ENCODE measurements at places on chromosomes 16 and 17.

DNA sequence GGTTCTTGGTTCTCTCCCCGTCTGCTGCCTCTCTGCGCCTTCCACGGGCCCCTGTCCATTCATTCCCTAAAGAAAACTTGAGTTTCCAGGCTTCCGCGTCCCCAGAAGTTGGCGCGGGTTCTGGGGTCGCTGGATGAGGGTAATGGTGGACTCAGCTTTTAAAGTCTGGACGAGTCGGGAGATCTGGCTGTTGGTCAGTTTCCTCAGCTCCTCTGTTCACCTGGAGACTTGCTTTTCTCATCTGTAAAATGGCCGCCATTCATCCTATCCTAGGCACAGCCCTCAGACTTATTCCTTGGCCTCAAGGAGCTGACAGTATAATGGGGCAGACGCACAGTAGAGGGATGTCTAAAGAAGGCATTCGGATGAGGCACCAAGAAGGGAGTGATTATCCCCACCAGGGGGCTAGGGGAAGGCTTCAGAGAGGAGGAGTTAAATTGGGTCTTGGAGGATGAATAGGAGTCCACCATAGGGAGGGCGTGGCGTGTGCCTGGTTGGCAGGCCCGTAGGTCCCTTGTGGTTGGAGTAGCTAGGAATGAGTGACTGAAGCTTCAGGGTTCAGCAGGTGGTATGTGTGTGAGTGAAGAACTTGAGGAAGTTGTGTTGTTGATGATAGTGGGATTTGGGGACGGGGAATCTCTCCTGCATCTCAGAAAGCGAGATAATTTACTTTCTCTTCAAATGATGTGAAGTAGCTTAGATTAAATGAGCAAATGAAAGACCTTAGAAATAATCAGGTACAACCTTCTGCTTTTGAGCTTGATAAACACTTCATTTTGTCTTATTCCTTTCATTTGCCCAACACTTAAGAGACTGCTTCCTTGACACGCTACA, 652 bp downstream of the VPS35L start:
- DNase-seq = no peak

DNA sequence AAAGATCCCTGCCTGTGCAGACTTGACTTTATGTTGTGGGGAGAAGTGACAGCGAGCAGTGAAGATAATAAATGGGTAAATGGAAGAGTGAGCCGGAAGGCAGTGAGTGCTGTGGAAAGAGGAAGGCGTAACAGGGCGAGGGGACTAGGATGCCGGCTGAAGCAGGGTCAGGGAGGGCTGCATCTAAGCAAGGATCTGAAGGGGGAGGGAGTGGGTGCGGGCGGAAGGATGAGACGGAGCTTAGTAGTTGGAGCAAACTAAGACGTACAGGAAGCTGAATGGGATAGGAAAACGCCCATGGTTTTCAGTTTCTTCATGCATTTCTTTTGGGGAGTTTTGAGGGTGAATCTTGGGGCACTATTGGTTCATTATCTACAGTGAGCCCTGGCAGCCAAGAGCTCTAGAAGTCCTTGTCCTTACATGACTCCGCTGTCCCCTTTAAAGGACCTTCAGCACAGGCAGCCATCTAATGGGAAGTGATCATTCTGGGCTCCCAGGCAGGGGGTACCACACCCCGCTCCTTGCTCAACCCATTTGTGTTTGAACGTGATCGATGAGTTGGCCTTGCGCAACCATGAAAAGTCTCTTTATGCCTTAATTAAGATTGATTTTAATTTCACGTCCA, 10.4 kb upstream of the NAT9 start:
- DNase-seq = no peak

DNA sequence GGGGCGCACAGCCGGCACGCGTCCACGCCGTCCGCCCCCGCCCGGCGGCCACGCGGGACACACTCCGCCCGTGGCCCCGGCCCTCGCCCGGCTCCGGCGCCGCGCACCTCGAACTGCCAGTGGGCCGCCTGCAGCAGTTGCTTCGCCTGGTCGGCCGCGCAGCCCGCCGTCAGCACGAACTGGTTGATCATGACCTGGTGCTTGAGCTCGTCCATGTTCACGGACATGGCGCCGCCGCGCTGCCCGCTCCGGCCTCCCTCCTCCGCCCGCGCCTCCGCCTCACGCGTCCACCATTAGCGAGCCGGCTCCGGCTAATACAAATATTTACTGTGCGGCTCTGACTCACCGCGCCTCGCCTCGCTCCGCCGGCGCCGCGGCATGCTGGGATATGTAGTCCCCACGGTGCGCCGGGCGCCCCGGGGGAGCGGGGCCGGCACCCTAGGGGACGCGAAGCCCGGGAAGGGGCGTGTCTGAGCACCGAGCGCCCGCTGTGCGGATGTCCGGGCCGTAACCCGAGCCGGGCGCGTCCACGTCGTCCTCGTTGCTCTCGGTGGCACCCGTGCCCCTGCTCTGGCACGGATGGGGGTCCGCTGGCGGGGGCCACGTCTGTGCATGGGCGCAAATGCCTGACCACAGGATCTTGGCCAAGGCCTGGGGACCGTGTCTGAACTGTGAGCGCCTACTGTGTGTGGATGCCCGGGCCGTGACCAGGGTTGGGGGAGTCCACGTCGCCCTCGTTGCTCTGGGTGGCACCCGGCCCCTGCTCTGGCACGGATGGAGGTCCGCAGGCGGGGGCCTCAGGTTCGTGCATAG, at the start of gene UBALD1:
UBALD1 (minus strand) TSS at position 318 of the 813 bp plus-strand sequence; CDS start at position 227, 91 bp downstream.
- peak; percentile 70 for DNase-seq

- DNase-seq = no peak
These were observed 113.3 kb downstream of the FTO start for GRCh38 chr16:53817117-53817755.

- DNase-seq = no peak
These were observed 7.5 kb upstream of the DNAJA2 start for GRCh38 chr16:46980926-46981325.

DNA sequence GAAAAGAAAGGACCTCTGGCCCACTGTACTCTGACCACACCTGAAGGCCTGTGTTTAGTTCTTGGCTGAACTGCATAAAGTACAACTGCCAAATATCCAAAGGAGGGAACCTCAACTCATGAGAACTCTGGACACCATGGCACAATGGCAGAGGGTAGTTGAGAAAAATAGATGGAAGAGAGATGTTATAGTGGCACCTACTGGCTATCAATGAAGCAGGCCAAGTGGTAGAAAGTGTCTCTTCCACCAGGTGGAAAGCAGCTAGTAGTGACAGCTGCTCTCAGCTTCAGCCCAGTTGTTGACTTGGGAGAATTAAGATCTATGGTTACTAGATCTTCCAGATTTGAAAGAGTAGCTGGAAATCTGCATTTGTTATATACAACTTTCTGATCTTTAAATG, 3.2 kb downstream of the MED31 start:
- no peak for DNase-seq

GRCh38 chr16:48091117-48091516, 64.7 kb downstream of the ABCC12 start:
- no peak for DNase-seq

GRCh38 chr16:64615630-64616280, 506.1 kb downstream of the CDH11 start:
- DNase-seq = no peak

DNA sequence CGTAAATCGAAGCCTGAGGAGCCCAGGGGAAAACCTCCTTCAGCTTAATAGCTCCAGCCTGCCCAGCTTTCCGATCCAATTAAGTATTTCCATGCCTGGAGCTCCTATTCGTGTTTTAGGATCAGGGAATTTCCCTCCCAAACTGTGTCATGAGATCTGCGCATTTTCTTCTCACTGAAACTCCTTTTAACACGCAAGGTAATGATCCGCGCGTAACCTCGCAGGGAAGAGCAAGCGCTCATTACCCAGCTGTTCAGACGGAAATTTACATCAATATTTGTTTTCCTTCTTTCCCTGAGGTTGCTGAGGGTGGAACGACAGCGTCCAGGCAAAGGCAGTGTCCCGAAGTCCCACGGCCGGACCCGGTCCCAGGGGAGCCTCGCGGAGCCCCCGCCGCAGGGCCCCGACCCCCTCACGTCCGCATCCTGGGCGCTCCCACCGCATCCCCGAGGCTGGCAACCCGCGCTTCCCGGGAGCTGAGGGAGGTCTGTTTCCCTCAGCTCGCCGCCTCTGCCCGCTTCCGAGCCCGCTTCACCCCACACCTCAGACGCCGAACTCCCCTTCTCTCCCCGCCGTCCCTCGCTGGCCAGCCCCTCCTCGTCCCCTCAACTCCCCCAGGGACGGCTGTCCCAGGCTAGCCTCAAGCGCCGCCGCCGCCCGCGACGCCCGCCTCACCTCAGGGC, 415 bp downstream of the ABCA5 start:
- no peak for DNase-seq

- DNase-seq = no peak
These were observed 468.3 kb downstream of the SLC39A11 start for GRCh38 chr17:72624226-72624625.
